Suprapubic skin (tissue), 4 donors: ENCODE measurements at places on chromosomes 5 and 9. TPM values are rescaled to one million over a fixed set of nuclear protein-coding genes. Genes with fewer than 3 reads are reported as not detected.

The CA9 gene
- 2.1 TPM for total RNA-seq

The SPINK4 gene
- total RNA-seq, result not detected

The ANGPTL2 gene
- total RNA-seq, result 21.3 TPM

The NR4A3 gene
- total RNA-seq, result 5.9 TPM

The TMED9 gene
- 76.8 TPM for total RNA-seq

The MBLAC2 gene
- 10.3 TPM for total RNA-seq

DNA sequence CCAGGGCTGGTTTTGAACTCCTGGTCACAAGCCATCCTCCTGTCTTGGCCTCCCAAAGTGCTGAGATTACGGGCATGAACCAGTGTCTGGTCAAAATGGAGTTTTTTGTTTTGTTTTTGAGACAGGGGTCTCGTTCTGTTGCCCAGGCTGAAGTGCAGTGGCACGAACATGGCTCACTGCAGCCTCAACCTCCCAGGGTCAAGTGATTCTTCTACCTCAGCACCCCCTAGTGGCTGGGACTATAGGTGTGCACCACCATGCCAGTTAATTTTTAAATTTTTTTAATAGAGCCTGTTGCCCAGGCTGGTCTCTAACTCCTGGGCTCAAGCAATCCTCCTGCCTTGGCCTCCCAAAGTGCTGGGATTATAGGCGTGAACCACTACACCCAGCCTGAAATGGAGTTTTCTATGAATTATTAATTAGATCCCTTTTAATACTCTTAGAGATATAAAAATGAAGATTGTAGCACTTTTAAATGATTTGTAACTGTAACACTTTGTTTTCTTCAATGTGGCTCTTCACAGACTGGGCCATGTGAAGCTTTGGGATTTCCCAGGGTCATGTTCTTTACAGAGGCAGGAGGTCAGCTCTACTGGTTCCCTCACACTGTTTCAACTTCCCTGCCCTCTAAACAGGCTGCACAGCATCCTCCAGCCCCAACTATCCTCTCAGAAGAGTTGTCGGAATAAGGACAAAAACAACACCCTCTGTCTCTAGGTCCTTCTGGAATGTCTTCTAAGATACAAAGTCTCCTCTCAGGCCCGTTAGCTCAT lies 32.7 kb upstream of the SPARC start:
- peaks cover 10% of the 10 kb centered on the region for H3K4me1 ChIP-seq
- no peak overlapping the region for H3K4me3 ChIP-seq
- H3K27me3 ChIP-seq, result no peaks in the 10 kb centered on the region
- no peak overlapping the region for H3K27ac ChIP-seq
- no peaks in the 10 kb centered on the region for H3K36me3 ChIP-seq

GRCh38 chr5:33482335-33482734 lies 41.6 kb downstream of the TARS1 start:
- H3K27me3 ChIP-seq, result no peaks in the 10 kb centered on the region
- H3K36me3 ChIP-seq, result peaks cover 2% of the 10 kb centered on the region
- no peaks in the 10 kb centered on the region for H3K4me1 ChIP-seq

DNA sequence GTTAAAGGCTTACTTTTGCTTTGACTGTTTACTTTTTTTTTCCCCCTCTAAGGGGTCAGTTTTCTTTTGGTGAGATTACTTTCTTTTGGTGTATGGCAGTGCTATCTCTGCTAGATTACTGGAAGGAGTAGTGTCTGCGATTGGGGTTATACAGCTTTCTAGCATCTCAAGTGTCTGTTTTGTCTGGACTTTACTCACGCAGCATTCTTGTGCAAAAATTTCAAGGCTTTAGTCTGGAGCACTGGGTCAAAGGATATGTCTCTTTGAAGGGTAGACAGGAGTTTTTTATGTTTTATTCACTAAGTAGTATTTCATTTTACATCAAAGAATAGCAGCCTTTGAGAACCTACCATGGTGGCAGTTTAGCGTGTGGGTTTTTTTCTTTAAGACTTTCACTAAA lies 52.6 kb downstream of the NDUFS4 start:
- DNase-seq, result no peak
- H3K36me3 ChIP-seq, result no peaks in the 10 kb centered on the region
- no peak overlapping the region for H3K27ac ChIP-seq
- H3K27me3 ChIP-seq, result no peaks in the 10 kb centered on the region

GRCh38 chr5:139402561-139403158 lies 1.2 kb downstream of the SPATA24 start:
- no peaks in the 10 kb centered on the region for H3K27me3 ChIP-seq
- no peak overlapping the region for H3K4me3 ChIP-seq
- DNase-seq, result no peak
- peaks cover 20% of the 10 kb centered on the region for H3K4me1 ChIP-seq
- H3K36me3 ChIP-seq, result no peaks in the 10 kb centered on the region

DNA sequence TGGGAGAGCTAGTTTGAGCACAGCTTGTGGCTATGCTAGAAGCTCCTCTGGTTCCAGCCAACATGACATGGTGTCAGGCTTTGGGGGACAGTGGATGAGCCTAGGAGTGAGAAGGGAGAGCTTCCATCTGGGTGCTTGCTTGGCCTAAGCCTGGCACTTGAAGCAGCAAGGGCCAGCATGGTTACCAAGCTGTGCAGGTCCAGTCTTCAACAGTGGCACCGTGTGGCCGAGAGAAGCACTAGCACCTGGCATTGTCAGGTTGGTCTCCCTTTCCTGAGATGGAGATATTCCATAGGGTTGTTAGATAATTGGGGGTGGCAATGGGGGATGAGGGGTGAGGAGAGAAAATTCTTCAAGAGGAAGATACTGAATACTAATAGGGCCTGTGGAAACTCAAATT lies 261.9 kb downstream of the PBX3 start:
- no peaks in the 10 kb centered on the region for H3K36me3 ChIP-seq
- H3K4me3 ChIP-seq, result no peak overlapping the region

- H3K36me3 ChIP-seq, result no peaks in the 10 kb centered on the region
- no peak overlapping the region for H3K27ac ChIP-seq
- DNase-seq, result no peak
Measured at GRCh38 chr5:152170350-152170749, 234.7 kb downstream of the NMUR2 start.

DNA sequence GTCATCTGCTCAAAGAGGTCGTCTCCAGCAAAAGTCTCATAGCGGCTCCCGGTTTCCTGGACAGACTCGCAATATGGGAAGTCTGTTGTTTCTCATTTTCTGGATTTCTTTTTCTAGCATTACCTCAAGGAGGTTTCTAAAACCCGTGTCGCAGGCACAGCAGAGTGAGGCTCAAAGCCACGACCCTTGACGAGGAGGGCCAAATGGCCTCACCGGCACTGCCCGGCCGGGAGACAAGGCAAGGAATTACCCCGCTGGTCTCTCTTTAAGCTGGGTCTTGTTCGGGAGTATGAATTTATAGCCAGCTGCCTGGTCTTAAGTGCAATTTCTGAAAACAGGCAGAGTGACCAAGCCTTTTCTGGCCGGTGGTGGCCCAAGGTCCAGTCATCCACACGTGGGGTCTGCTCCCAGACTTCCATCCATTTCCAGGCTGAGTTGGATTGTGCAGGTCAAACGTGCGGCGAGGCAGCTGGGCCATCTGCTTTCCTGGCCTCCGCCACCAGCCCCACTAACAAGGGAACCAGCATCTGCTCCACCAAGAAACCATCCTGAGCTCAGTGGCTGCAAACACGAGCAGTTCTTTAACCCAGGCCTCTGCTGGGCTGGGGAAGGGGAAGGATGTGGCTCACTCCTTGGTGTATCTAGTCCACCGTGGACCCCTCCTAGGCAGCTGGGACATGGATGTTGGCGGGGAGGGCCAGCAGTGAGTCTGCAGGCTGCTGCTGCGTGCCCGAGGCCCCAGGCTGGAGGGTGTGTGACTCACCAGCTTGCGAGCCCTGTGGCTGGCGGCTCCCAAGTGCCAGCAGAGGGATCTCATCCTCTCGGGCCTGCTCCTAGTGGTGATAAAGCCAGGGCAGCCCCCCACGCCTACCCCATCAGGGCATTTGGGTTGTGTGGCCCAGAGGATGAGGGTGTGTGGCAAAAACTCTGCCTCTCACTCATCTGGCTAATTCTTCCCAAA lies 55.6 kb upstream of the COL5A1 start:
- DNase-seq, result peak; percentile 56
- H3K4me3 ChIP-seq, result no peak overlapping the region
- peaks cover 4% of the 10 kb centered on the region for H3K4me1 ChIP-seq
- no peak overlapping the region for H3K27ac ChIP-seq
- H3K36me3 ChIP-seq, result no peaks in the 10 kb centered on the region

GRCh38 chr5:139915834-139916233 lies 120.2 kb downstream of the PSD2 start:
- H3K4me3 ChIP-seq, result no peak overlapping the region
- no peak for DNase-seq
- H3K27me3 ChIP-seq, result peaks cover 3% of the 10 kb centered on the region
- no peak overlapping the region for H3K27ac ChIP-seq

DNA sequence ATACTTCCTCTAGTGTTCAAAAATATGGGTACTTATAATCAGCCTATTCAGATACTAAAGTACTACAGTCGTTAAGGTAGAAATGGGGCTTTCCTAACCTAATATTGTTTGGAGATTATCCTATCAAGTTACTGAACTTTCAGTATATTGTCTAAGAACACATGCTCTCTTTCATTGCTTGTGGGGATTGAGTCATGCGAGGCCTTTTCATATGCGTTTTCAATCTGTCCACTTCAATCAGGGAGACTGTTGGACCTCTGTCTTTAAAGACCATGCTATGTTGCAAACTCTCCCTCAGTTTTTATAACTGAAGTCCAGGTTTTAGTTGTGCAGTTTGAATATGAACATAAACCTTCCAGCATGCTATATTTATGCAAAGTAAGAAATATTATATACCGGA lies 15.0 kb downstream of the PRR16 start:
- DNase-seq, result no peak
- no peak overlapping the region for H3K4me3 ChIP-seq
- no peaks in the 10 kb centered on the region for H3K36me3 ChIP-seq
- no peak overlapping the region for H3K27ac ChIP-seq
- H3K27me3 ChIP-seq, result no peaks in the 10 kb centered on the region
- H3K4me1 ChIP-seq, result no peaks in the 10 kb centered on the region

GRCh38 chr5:20050262-20050661 lies 62.3 kb upstream of the CDH18 start:
- H3K4me3 ChIP-seq, result no peak overlapping the region
- no peak for DNase-seq
- no peaks in the 10 kb centered on the region for H3K36me3 ChIP-seq

DNA sequence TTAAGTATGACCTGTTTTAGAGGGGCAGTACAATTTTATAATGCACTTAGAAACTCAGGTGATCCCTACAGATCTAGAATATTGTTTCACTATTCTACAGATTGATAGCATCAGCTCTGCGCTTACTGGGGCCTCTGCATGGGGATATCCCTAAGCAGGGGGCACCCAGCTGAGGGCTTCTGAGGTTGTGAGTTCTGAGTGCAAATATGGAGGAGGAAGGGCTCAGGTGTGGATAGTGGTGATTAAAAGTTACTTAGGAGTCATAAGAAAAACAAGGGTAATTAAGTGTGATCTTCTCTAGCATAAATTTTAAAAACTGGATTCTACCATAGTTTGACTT lies 274.4 kb downstream of the EFNA5 start:
- H3K4me3 ChIP-seq, result no peak overlapping the region
- no peaks in the 10 kb centered on the region for H3K36me3 ChIP-seq
- H3K27me3 ChIP-seq, result no peaks in the 10 kb centered on the region
- H3K27ac ChIP-seq, result no peak overlapping the region

- no peaks in the 10 kb centered on the region for H3K27me3 ChIP-seq
- no peak overlapping the region for H3K27ac ChIP-seq
- no peak overlapping the region for H3K4me3 ChIP-seq
- no peaks in the 10 kb centered on the region for H3K4me1 ChIP-seq
- DNase-seq, result no peak
Measured at GRCh38 chr5:113917997-113918396, 404.5 kb downstream of the YTHDC2 start.

GRCh38 chr5:16508730-16509531 lies 43.3 kb upstream of the ZNF622 start:
- peaks cover 18% of the 10 kb centered on the region for H3K4me1 ChIP-seq
- H3K4me3 ChIP-seq, result peak overlapping the region; percentile 34
- H3K36me3 ChIP-seq, result no peaks in the 10 kb centered on the region
- no peak for DNase-seq
- H3K27ac ChIP-seq, result peak overlapping the region; percentile 82
- H3K27me3 ChIP-seq, result no peaks in the 10 kb centered on the region

- H3K4me3 ChIP-seq, result no peak overlapping the region
- no peaks in the 10 kb centered on the region for H3K4me1 ChIP-seq
- H3K36me3 ChIP-seq, result no peaks in the 10 kb centered on the region
- no peak overlapping the region for H3K27ac ChIP-seq
- peaks cover 2% of the 10 kb centered on the region for H3K27me3 ChIP-seq
Measured at GRCh38 chr9:79896390-79896980, 324.7 kb downstream of the TLE4 start.

GRCh38 chr5:181171782-181172181 lies 24.4 kb downstream of the OR2V2 start:
- no peak overlapping the region for H3K27ac ChIP-seq
- peaks cover 99% of the 10 kb centered on the region for H3K27me3 ChIP-seq
- no peaks in the 10 kb centered on the region for H3K36me3 ChIP-seq
- no peak for DNase-seq
- H3K4me3 ChIP-seq, result no peak overlapping the region
